Tracheal epithelial cell (primary cell): ENCODE measurements at places on chromosomes 4 and X. TPM values are rescaled to one million over a fixed set of nuclear protein-coding genes. Genes with fewer than 3 reads are reported as not detected.

SH3BGRL gene
- 15.2 and 19.2 TPM in 2 replicates for total RNA-seq

DCAF4L1 gene
- total RNA-seq, result 0.21 and 0.48 TPM in 2 replicates

PPEF2 gene
- 0.24 TPM in 1 of 2 replicates, not detected in the other for total RNA-seq

CENPVL3 gene
- under 0.01 TPM in 1 of 2 replicates, not detected in the other for total RNA-seq

MTNR1A gene
- total RNA-seq, result not detected in 2 replicates

NRK gene
- total RNA-seq, result 3.4 TPM in 1 of 2 replicates, not detected in the other

KLHL13 gene
- 2.3 and 20.2 TPM in 2 replicates for total RNA-seq

CFP gene
- not detected in 2 replicates for total RNA-seq

ZNF141 gene
- total RNA-seq, result 7.7 and 9.4 TPM in 2 replicates

MAGEB17 gene
- not detected in 2 replicates for total RNA-seq

REPS2 gene
- total RNA-seq, result 1.3 and 3.1 TPM in 2 replicates

TRMT2B gene
- 7.5 and 10.8 TPM in 2 replicates for total RNA-seq

PPP4R3C gene
- total RNA-seq, result not detected in 2 replicates

SRPX gene
- 1.9 and 21.7 TPM in 2 replicates for total RNA-seq

MAGEB1 gene
- not detected in 2 replicates for total RNA-seq

PIM2 gene
- total RNA-seq, result 11.3 and 12.0 TPM in 2 replicates

BRS3 gene
- not detected in 2 replicates for total RNA-seq

SERTM2 gene
- not detected in 2 replicates for total RNA-seq

TRPC3 gene
- not detected in 2 replicates for total RNA-seq

RNF113A gene
- 14.7 and 16.8 TPM in 2 replicates for total RNA-seq

LDB2 gene
- total RNA-seq, result 0.24 TPM in 1 of 2 replicates, not detected in the other

ATG4A gene
- 15.1 and 17.8 TPM in 2 replicates for total RNA-seq

XAGE5 gene
- total RNA-seq, result not detected in 2 replicates

IL21 gene
- not detected in 2 replicates for total RNA-seq

SMIM10 gene
- under 0.01 TPM in 1 of 2 replicates, not detected in the other for total RNA-seq

SLC25A43 gene
- 27.7 and 29.4 TPM in 2 replicates for total RNA-seq

PAK3 gene
- 0.21 and 2.4 TPM in 2 replicates for total RNA-seq

PNMA5 gene
- not detected in 2 replicates for total RNA-seq

SLC2A9 gene
- total RNA-seq, result 44.8 and 102 TPM in 2 replicates

CYP4V2 gene
- 6.8 and 7.0 TPM in 2 replicates for total RNA-seq

SLC34A2 gene
- total RNA-seq, result 0.21 and 3.6 TPM in 2 replicates

KLF8 gene
- 3.8 and 4.6 TPM in 2 replicates for total RNA-seq

CT45A1 gene
- not detected in 2 replicates for total RNA-seq

HTR2C gene
- under 0.01 TPM in 1 of 2 replicates, not detected in the other for total RNA-seq

SUPT20HL2 gene
- under 0.01 TPM in 1 of 2 replicates, not detected in the other for total RNA-seq

LRIT3 gene
- 0.21 TPM in 1 of 2 replicates, not detected in the other for total RNA-seq

KIAA1210 gene
- total RNA-seq, result not detected in 2 replicates

NLRP2B gene
- total RNA-seq, result not detected in 2 replicates

DCAF8L2 gene
- total RNA-seq, result not detected in 2 replicates

NHSL2 gene
- total RNA-seq, result under 0.01 TPM in 2 replicates

DCTD gene
- total RNA-seq, result 70.8 and 81.2 TPM in 2 replicates

CXCL11 gene
- total RNA-seq, result 2.2 TPM in 1 of 2 replicates, not detected in the other

KCTD8 gene
- total RNA-seq, result not detected in 2 replicates

TSC22D3 gene
- 51.8 and 230 TPM in 2 replicates for total RNA-seq

GLRA3 gene
- total RNA-seq, result under 0.01 TPM in 1 of 2 replicates, not detected in the other

ADH7 gene
- total RNA-seq, result 3.9 and 15.1 TPM in 2 replicates

C1QTNF7 gene
- 0.24 TPM in 1 of 2 replicates, not detected in the other for total RNA-seq

FGFR3 gene
- 55.4 and 118 TPM in 2 replicates for total RNA-seq

EXOC1L gene
- total RNA-seq, result not detected in 2 replicates

TMPRSS11D gene
- 0.96 and 3.2 TPM in 2 replicates for total RNA-seq

UGT2B15 gene
- not detected in 2 replicates for total RNA-seq

MECP2 gene
- total RNA-seq, result 12.0 and 16.4 TPM in 2 replicates

PCDH7 gene
- 15.6 and 19.3 TPM in 2 replicates for total RNA-seq

C4orf50 gene
- under 0.01 TPM in 1 of 2 replicates, not detected in the other for total RNA-seq

MAGEA6 gene
- not detected in 2 replicates for total RNA-seq

UGT2B17 gene
- not detected in 2 replicates for total RNA-seq

SYAP1 gene
- total RNA-seq, result 24.9 and 26.5 TPM in 2 replicates

ZNF711 gene
- total RNA-seq, result 2.3 and 3.9 TPM in 2 replicates
